ENCODE measurements at places on chromosomes 4 and X.
A peak's percentile ranks its signal among the peaks of the same experiment; 100 is the strongest.

GRCh38 chr4:164011791-164012190, 517.3 kb downstream of the TMA16 start:
- no peak for DNase-seq

DNA sequence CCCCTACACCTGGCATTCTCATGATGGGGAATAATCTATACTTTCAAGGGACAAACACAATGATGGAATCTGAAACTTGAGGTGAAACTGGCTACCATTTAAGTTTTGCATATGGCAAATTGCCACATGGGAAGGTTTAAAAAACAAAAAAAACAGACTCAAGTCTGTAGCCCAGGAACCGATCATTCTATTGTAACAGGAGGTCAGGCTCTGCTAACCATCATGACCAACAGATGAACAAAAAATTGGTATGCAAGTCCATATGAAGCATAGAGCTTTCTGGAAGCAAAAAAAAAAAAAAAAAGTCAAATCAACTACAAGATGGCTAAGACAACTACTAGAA, 594.3 kb upstream of the DIPK2B start:
- DNase-seq = no peak

DNA sequence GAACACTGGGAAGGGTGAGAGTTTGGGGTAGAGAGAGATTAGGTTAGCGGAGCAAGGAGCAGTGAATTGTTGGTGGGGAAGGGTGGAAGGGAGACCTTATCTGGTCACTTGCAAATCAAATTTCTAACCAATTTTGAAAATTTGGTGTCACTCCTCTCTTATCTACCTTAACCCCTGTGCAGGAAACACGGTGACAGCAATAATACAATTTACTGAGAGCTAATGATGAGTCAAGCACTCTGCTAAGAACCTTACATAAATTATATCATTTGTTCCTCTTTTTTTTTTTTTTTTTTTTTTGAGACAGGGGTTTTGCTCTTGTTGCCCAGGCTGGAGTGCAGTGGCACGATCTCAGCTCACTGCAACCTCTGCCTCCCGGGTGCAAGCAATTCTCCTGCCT, 116.4 kb downstream of the C4orf51 start:
- DNase-seq = no peak

DNA sequence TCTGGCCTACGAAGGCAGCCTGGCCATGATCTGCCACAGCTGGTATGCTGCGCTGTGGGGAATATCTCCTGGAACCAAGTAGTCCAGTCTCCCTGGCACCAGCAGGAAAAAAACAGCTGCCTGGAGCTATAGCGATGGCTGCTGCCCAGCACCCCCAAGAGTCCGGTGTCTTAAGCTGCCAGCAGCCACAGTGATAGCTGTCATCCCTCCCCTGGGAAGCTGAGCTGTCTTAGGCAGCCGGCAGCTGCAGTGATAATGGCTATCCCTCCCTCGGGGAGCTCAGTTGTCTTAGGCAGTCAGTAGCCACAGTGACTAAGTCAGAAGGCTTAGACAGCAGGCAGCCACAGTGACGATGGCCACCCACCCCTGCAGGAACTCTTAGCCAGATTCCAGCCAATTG, 205.1 kb downstream of the STPG2 start:
- no peak for DNase-seq

- DNase-seq = no peak
These were observed 18.3 kb upstream of the ACSL1 start for GRCh38 chr4:184843984-184844554.

DNA sequence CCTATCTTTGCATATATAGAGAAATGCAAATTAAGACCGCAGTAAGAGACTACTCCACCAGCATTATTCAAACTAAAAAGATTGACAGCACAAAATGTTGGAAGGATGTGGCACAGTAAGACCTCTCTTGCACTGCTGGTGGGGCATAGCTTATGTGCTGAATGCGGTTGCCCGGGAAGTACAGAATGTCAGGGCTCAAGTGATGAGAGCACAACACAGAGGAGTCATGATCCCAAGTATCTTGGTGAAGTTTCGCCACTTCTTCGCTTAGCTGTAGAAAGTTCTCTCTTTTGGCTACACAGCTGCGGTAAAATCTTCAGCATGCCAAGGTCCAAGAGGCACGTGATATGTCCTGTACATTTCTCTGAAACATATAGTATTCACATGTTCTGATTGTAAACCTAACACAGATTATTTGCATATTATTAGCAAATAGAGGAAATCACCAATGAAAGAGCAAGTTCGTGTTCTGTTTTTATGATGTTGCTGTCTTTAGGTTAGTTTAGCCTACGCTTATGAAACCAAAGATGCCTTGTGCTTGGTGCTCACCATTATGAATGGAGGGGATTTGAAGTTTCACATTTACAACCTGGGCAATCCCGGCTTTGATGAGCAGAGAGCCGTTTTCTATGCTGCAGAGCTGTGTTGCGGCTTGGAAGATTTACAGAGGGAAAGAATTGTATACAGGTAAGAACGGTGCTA, 55.0 kb downstream of the HTT-AS start:
- no peak for DNase-seq

- DNase-seq = no peak
These were observed 60.9 kb downstream of the CAMK2D start for GRCh38 chr4:113700602-113701150.

DNA sequence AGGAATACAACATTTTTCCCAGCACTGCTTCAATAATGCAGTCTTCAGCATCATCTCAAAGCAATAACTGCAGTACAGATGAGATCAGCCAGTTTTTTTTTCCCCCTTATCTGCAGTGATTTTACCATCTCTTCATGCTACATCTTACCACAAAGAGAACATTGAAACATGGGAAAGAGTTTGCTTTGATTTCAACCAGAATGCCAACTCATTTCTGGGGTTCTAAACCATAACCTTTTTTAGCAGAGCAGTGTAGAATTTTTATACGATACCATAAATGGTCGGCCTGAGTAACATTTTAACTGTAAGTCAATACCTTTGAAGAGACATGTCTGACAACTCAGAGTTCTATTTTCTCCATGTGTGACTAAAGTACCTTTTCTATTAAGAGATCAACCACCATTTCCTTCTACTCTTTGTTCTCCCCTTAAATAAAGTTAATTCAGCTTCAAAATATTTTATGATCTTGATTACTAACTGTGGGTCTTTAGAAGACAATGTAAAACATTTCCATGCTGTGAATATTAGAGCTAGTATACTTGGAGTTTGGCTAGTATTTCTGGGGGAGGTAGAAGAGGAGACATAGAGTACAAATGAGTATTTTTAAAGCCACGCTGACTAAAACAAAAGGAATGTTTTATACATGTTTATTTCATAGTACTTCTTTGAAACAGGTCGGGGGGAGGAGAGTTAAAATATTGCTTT, 69.1 kb downstream of the TET2 start:
- no peak for DNase-seq

- no peak for DNase-seq
These were observed 33.0 kb downstream of the FRG1 start for GRCh38 chr4:189973646-189974045.

DNA sequence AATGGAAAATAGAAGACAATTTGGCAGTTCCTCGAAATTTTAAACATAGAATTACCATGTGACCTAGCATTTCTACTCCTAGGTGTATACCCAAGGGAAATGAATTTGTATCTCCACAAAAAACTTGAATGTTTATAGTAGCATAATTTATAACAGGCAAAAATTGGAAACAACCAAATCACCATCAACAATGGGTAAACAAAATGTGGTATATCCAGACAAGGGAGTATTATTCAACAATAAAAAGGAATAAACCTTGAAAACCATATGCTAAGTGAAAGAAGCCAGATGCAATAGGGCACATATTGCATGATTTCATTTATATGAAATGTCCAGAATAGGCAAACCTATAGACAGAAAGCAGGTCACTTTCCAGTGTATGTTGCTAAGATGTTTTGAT, 83.8 kb downstream of the SNX25 start:
- DNase-seq = no peak

GRCh38 chr4:162274354-162274753, 110.6 kb upstream of the FSTL5 start:
- DNase-seq = peak; percentile 11

GRCh38 chrX:1894740-1895139, 279.9 kb downstream of the ASMT start:
- no peak for DNase-seq

DNA sequence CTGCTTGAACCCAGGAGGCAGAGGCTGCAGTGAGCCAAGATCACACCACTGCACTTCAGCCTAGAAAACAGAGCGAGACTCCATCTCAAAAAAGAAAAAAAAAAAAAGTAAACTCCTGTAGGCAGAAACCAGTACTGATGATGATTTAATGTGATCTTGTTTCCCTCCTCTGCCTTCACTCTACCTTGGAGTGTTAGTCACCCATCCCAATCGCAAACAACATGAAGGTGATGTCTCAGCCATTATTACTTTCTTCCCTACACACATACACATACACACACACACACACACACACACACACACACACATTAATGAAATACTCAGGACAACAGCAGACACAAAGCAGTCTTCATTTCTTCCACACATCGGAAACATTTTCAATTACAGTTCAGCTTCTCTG, 15.6 kb downstream of the XKRX start:
- DNase-seq = no peak

DNA sequence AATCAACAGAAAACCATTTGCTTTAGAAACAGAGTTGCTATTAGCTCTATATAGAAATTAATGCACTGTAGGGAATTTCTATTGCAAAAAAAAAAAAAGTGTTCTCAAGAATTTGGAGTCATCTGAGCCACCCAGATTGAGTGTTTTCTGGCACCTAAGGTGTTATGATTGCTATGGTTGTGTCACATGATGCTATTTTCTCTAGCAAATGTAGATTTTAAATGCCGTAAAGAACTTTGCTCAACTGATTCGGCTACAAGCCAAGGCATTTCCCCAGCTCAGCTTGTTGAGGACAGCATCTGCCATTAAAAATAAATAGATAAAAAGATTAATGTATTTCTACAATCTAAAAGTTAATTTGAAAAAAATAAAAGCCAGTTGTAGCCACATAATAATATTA, 712.8 kb downstream of the FAT4 start:
- no peak for DNase-seq

GRCh38 chrX:72714478-72714916, 391 bp upstream of the PHKA1 start:
- no peak for DNase-seq

DNA sequence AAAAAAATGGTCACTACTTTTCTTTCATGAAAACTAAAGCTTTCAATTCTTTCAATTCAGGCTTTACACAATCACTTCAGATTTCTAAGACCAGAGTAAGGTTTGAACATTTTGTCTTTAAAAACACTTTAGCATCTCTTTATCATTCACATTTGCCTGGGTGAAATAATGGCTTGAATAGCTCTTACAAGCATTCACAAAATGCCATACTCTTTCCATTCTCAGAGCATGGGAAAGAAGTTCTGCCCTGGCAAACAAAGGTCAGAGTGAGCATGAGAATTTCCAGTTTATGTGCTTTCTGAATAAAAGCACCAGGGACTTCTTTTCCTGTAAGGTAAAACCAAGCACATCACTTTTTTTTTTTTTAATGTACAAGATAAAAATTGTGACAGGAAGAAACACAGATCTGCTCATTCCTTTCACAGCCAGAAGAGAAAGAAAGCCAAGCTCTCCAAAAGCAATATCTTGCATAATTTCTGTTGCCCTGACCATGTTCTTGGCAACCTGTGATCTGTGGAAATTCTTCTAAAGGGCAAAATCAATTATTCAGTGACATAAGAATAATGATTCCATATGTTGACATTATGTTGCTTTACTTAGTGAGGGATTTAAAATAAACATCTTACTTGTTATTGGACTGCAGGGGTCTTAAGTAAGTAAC, 64.8 kb downstream of the CD40LG start:
- no peak for DNase-seq

GRCh38 chrX:136781180-136781797, 557 bp upstream of the ARHGEF6 start:
- no peak for DNase-seq

GRCh38 chrX:70421618-70422017, 1.5 kb upstream of the GDPD2 start:
- no peak for DNase-seq

- no peak for DNase-seq
These were observed 75.8 kb upstream of the PCDH18 start for GRCh38 chr4:137608085-137608484.

DNA sequence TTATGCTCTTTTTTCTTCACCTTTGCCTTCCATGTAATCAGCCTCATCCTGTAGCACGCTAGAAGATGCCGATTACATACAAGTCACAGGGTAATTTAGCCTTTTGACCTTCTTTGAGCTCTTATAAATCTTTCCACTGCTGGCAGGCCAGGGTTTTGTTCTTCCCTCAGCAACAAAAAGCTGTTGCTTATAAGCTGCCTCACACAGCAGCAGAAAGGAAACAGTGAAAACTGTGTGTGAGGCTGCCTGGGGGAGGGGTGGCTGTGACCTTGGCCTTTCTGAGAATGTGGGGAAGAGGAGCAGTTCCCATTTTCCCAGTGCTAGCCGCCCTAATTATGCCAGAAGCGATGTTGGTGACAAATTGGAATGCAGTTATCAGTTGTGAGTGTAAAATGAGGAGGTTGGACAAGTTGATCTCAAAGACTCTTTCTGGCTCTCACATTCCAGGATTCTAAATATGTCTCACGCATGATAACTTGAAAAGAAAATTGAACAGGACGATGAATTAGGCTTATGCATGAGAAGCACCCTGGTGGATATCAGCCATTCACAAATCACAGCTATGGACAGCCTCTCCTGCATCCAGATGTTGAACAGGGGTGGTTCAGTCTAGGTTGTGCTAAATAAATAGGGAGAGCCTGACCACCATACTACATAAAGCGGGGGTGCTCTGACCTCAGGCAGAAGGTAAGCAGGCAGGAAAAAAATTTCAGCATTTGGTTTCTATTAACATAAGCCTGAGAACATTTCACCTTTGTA, 25.7 kb downstream of the SLITRK2 start:
- DNase-seq = no peak

GRCh38 chr4:153292897-153293741, 51.4 kb upstream of the MND1 start:
- no peak for DNase-seq

DNA sequence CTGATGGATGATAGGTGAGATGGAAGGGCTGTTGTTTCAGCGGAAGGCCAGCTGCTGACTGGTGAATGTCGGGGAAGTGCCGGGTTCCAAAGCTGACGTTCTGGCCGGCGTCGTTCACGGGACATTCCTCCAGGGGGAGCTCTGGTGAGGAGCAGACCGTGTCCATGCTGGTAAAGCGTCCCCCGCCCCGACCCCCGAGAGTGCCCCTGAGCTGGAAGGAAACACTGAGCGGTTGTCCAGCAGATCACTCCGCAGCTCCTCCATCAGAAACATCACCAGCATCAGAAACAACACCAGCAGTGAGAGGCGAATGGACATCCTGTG, 18.6 kb upstream of the ADRA2C start:
- DNase-seq = no peak

DNA sequence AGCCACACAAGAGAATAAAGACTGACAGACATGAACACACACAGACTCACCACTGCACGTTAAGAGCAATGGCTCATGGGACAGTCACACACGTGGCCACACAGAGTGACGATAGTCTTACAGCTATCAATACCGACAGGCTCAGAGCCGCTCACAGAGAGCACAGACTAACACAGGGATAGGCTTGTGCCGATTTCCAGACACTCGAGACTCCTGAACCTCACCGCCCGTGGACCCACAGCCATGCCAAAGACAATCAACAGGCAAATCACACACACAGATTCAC, 716 bp upstream of the SLC38A5 start:
- no peak for DNase-seq
